ENCODE measurements at places on chromosomes 12 and 14.

DNA sequence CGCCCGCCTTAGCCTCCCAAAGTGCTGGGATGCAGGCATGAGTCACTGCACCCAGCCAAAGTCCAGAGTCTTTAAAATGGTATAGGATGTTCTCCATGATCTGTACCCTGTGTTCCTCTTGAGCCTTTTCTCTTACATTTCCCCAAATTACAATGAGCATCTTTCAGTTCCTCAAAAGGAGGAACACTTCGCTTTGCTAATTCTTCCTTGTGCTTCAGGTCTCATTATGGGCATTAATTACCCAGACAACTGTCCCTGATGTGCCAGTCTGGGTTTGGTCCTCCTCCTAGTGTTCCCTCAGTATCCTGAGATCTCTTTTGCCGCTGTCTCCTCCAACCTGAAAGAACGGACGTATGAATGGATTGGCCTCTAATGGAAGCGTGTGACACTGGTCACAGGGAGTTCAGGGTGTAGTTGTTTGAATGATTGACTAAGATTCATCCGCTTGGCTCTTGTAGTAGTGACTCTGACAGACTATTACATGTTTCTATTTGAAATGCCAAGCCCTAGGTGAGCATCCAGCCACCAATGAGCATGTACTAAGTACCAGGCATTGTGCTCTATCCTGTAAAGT is 8.2 kb downstream of the PRKCH start:
- DNase-seq, result no peak

DNA sequence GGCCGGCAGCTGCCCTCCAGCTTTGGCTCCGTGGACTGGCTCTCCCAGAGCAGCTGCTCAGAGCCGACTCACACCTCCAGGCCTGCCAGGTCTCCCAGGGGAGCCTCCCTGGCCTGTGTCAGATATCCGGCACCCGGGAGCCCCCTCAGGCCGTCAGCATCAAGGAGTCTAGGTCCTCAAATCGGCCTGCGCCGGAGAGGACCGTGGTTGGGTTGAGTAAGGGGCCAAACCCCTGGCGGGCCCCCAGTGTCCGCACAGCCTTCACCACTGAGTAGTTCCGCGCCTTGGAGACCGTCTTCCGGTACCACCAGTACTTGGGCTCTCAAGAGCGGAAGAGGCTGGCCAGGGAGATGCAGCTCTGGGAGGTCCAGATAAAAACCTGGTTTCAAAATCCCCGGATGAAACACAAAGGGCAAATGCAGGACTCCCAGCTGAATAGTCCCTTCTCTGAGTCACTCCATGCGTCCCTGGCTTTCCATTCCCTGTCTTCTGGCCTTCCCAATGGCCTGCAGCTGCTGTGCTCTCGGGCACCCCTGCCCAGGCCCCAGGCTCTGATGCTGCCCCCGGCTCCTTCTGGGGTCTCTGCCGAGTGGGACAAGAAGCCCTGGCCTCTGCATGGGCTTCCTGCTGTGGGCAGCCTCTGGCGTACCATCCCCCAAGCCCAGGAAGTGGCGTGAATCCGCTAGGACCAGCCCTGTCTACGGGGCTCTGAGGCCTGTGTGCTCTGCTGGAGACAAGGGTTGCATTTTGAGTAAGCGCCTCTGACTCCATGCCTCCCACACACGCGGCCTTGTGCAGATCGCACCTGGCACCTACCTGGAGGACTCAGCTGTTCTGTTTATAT is 245.1 kb upstream of the ATXN7L3B start:
- DNase-seq, result no peak

GRCh38 chr14:23381871-23382270 is 5.0 kb downstream of the CMTM5 start:
- no peak for DNase-seq

DNA sequence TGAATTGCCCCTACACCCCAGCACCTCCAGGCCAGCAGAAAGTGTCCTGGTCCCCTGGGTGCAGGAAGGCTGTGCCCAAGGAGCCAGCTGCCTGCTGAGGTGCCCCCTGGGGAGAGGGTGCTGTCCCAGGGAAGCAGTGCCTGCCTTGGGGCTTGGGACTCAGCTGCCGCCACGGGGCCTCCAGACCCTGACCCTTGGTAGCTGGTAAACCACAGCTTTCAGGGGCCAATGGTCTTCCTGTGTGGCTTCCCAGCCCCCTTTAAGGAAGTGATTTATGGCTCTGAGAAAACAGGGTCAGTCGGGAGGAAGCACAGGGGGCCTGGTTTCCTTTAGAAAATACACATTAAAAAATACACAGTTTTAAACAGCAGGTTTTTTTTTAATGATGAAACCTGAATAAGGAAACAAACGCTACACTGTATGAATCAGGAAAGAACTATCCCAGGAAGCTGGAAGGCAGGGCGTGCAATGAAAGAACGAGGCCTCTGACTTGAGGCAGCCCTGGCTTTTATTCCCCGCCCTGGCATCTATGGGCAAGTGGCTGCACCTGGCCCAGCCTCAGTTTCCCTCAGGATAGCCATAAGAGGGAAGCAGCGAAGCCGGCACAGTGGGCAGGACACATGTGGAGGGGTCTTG is 40.6 kb upstream of the EML1 start:
- DNase-seq, result no peak

GRCh38 chr14:49853572-49854375 is 1.2 kb upstream of the NEMF start:
- DNase-seq, result peak; percentile 43

DNA sequence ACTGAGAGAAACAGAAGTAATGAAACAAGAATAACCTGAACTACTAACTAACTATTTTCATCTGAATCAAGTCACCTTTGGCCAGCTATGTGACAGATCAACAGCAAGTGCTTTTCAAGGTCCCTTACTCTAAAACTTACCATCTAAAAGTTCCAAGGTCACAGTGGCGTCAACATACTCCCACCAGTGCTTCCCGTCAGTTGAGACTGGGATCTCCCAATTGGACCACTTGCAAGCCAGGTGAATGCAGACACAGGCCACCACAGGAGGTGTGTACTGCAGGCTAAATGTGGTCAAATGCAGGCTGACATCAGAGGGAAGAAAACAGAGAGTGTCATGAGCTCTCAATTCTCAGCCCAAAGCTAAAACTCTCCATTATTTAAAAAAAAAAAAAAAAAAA is 13.8 kb upstream of the KANSL2 start:
- no peak for DNase-seq

Measured in NCI-H1092 (cell line).